Stimulated activated CD8-positive, alpha-beta memory T cell treated with anti-CD3 and anti-CD28 coated beads, Interleukin-7, amount 100 ng/mL, for 4 hours (primary cell): ENCODE measurements at places on chromosomes 5 and 9.

GRCh38 chr5:96404191-96404867 is 28.7 kb downstream of the PCSK1 start:
- DNase-seq = no peak

- DNase-seq = no peak
These were observed 36.3 kb upstream of the KCNN2 start for GRCh38 chr5:114325541-114325940.

GRCh38 chr9:6413365-6414246 is 607 bp downstream of the UHRF2 start:
- DNase-seq = peak; percentile 33

GRCh38 chr9:82134010-82134409 is 145.4 kb downstream of the SPATA31D1 start:
- DNase-seq = no peak

- no peak for DNase-seq
These were observed 409.1 kb downstream of the TAF11L14 start for GRCh38 chr5:18043344-18043743.

- no peak for DNase-seq
These were observed 5.0 kb upstream of the CXXC5 start for GRCh38 chr5:139642891-139643871.
